Lung (tissue), 17 donors: ENCODE measurements at places on chromosomes 16 and 17. TPM values are rescaled to one million over a fixed set of nuclear protein-coding genes. Genes with fewer than 3 reads are reported as not detected.
A peak's percentile ranks its signal among the peaks of the same experiment; 100 is the strongest.

The RANBP10 gene
- 18.8 TPM for total RNA-seq

The FBXW10 gene
- total RNA-seq, result 0.58 TPM

The ZNF287 gene
- total RNA-seq, result 6.6 TPM

The SLFN14 gene
- 2.3 TPM for total RNA-seq

The KRT12 gene
- not detected for total RNA-seq

The SPEM3 gene
- not detected for total RNA-seq

The CCL8 gene
- total RNA-seq, result 0.95 TPM

The CLEC18A gene
- 1.4 TPM for total RNA-seq

The TLCD1 gene
- 3.8 TPM for total RNA-seq

DNA sequence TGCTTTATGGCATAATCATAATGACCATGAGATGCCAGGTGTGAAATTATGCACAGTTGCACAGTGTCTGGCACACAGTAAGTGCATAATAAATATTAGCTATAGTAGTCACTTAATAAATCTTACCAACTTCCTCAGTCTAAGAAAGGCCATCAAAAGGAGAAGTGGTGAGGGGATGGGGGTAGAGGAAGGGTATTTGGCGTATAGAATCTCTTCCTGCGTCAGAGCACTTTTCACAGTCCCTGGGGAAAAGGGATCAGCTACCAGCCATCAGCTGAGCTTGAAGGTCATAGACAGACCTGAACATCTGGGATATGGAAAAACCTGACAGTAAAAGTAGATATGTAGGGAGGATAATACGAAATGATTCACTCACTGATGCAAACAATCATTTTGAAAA is 5.8 kb downstream of the CRHR1 start:
- DNase-seq, result no peak

- DNase-seq, result no peak
These were observed 84.9 kb downstream of the TMEM114 start for GRCh38 chr16:8505327-8505991.

GRCh38 chr16:75703306-75703705 is 2.0 kb upstream of the DUXB start:
- no peak for DNase-seq

GRCh38 chr16:53048139-53048915 is 4.4 kb downstream of the CHD9NB start:
- DNase-seq, result no peak

GRCh38 chr16:24900230-24900629 is 54.5 kb downstream of the SLC5A11 start:
- no peak for DNase-seq

- no peak for DNase-seq
These were observed 9.0 kb downstream of the GAA start for GRCh38 chr17:80110447-80110812.

DNA sequence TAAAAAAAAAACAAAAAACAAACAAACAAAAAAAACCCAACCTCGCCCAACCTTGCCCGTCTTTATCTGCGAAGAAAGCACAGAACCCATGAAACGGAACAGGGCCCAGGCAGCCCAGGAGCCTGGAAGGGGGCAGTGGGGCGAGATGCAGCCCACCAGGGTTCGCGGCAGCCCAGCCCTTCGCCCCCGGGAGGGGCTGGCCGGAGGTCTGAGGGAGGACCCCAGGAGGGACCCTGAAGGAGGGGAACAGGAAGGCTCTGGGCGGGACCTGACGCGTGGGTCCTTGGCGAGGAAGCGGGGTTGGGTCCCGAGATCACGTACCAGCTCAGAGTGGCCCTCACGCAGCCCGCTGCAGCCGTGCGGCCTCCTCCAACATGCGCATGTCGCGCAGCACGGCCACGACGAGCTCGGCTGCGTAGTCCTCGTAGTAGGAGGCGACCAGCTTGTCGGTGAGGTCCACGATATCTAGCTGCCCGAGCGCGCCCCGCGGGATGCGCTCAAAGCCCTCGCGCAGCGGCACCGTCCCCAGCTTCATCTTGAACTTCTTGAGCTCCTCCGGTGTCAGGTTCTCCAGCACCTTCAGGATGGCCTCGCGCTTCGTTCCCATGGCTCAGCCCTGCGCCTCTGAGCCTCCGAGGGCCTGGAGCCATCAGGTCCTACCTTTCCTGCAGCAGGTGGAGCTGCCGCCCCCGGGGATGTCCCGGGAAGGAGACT is at the start of gene PYDC1:
Gene PYDC1, minus strand, starts transcription at position 714 of the 714 bp plus-strand sequence. Its CDS starts 107 bp downstream, at position 607.
- no peak for DNase-seq

DNA sequence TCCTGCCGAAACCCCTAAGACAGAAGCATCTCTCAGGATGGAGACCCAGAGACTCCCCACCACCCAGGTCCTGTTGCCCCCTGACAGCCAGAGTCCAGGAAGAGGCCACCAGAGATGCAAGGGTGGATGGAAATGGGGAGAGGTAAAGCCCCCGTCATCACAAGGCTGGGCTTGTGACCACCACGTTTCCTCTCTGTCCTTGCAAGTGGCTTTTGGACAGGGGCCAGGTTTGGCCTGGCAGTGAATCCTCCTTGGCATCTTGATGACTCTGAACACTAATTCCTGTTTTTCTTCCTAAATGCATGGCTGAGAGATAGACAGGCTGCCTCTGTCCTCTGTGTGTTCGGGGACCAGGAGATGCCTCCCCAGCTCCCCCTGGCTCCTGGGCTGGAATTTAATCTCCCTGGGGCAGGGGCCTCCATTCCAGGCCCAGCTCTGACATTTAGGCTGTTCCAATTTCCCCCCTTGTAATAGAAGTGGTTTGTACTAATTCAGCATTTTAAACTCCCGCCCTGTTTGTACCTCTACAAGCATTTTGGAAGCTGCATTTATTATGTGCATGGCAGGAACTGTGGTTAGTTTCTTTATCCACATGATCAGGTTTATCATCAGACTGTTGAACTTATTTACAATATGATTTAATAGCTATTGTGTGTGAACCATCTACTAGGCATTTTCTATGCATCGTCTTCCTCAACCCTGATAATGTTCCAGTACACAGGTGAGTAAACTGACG is 116.1 kb upstream of the IRX6 start:
- no peak for DNase-seq

- no peak for DNase-seq
These were observed 15.0 kb upstream of the PITPNA start for GRCh38 chr17:1577583-1578013.

DNA sequence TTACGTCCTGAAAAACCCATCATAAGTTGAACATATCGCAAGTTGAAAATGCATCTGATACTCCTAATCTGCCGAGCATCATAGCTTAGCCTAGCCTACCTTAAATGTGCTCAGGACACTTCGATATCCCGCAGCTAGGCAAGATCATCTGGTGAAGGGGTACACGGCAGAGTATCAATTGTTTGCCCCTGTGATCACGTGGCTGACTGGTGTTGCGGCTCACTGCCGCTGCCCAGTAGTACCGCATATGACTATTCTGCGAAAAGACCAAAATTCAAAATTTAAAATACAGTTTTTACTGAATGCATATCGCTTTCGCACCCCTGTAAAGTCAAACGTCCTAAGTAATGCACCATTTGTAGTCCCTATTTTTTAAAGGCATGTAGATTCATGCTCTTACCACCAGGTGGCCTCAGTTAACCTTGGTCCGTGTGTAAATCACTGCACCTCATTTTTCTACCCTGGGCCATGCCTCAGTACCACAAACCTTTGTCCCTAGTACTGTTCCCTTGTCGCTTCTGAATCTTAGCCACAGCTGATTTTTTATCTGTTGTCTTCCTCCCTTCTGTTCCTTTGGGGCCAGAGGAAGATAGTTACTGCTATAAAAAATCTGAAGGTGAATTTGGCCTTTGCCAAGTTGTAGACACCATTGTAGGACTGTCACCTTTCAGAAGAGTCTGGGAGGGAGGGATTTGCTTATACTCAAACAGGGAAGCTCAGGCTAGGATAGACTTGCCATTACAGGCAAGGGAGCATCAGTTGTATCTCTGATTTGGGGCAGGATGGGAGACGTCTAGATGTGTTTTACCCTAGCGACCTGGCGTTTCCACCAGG is 34.4 kb downstream of the WWP2 start:
- DNase-seq, result peak; percentile 87

DNA sequence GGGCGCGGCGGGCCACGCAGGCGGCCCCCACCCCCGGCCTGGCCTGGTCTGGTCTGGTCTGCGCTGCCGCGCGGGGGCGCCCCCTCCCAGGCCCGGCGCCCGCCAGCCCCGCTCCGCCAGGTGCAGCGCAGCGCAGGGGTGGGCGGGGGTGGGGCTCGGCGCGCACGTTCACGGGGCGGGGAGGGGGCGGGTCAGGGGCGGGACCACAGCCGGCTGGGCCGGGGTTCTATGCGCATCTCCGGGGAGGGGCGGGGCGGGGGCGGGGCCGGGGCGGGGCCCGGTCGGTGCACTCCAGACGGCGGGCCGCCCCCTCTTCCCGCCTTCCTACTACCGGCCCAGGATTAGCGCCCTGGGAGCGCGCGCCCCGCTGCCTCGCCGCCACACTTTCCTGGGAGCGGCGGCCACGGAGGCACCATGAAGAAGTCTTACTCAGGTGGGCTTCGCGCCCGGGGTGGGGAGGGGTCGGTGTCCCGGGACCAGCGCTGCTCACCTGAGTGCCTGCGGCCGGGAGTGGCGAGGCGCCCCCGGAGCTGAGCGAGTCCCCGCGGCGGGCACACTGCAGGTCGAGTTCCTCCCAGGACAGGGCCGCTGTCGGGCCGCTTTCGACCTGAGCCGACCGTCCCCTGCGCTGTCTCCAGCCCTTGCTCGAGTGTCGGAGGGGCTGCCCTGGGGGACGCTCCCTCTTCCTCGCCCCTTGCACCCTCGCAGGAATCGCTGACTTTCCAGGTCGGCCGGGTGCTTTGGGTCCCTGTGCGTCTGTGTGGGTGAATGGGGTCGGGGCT is 140.5 kb downstream of the SEC14L1 start:
- DNase-seq, result no peak

DNA sequence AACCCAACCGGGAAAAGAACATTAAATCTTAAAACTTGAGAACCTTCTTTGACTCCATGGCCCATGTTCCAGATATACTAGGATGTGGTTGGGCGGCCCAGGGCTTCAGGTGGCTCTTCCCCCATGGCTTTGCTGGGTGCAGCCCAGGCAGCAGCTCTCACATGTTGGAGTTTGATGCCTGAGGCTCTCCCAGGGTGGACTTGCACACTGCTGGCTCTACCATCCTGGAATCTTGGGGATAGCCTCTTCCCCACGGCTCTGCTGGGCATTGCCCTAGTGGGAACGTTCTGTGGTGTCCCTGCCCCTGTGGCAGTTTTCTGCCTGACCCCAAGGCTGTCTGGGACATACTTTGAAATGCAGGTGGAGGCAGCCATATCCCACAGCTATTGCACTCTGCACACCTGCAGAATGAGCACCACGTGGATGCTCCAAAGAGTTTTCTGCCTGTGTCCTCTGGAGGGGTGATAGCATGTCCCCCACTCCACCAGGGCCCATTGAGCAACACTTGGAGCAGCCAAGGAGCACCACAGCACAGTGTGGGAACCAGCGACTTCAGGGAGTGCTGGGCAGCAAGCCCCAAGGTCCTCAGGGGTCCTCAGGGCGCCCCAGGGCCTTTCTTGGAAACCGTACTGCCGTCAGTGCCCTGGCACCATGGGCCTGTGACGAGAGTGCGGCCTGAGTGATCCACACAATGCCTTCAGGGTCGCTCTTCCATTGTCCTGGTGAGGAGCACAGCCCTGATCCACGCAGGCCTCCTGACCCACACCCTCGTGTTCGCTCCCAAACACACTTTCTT is 70.8 kb downstream of the GOSR1 start:
- DNase-seq, result no peak

GRCh38 chr17:18194804-18195203 is 11.2 kb downstream of the ALKBH5 start:
- DNase-seq, result no peak

DNA sequence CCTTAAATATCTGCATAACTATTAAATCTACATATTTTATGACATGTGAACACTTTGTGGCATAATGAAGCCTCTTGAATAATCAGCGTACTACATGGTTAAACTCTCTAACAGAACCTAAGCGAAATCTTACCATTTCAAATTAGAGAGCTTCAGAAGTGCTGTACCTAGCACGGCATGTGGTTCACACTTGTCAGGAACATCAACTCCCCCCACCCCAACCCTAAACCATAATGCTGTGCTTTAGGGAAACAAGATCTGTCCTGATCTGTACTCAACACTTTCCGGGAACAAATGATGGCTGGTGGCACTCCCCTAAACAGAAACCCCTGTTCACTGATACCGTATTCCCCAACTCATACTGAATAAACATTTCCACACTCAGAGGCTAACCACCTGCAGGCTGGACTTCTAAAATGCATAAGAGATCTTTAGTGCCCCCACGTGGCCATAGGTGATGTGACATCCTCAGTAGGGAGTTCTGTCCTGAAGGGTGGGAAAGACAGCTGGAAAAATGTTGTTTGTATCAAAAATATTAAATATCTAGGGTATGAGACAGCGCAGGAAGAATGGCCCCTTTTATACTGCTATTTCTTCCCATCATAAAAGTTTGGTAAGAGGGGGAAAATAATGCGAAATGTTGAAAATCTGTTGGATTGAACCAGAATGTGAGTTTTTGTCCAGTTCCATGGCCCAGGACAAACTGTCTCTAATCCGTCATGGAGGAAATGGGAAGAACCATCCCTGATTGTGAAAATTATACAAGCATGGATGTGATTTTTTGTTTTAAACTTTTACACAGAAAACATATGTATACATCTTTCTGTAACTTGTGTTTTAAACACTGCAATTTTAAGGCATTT is 88.6 kb downstream of the USP31 start:
- peak; percentile 61 for DNase-seq

- no peak for DNase-seq
These were observed 24.8 kb upstream of the CMIP start for GRCh38 chr16:81419806-81420205.

- no peak for DNase-seq
These were observed 54.8 kb upstream of the MSI2 start for GRCh38 chr17:57201481-57201880.

GRCh38 chr17:55117164-55117563 is 147.6 kb upstream of the HLF start:
- no peak for DNase-seq

- DNase-seq, result no peak
These were observed 113.2 kb downstream of the GSG1L start for GRCh38 chr16:27950206-27950887.

- no peak for DNase-seq
These were observed 498.3 kb upstream of the EEF2KMT start for GRCh38 chr16:5595849-5596248.

DNA sequence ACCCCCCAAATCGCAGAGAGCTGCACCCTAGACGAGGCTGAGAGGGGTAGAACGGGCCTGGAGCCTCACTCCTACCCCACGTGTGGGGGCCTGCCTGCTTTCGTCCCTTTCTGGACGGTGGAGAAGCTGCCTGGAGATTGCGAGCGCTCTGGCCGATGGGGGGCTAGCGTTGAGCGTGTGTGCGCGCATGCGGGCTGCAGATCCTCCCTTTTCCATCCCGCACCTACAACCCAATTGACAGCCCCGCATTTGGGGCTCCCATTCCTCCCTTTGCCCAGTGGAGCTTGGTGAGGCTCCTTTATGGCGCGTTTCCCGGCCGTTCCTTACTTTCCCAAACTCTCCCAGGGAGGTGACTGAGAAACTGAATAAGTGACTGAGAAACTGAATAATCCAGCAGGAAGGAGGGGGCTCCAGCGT is 907 bp upstream of the ESRP2 start:
- DNase-seq, result no peak

- peak; percentile 5 for DNase-seq
These were observed 143.8 kb upstream of the RPL38 start for GRCh38 chr17:74059479-74060240.
